ENCODE measurements at places on chromosomes 1 and 21.

GRCh38 chr1:221867003-221867402 is 125.1 kb upstream of the DUSP10 start:
- no peak for DNase-seq

GRCh38 chr1:180636138-180636537 is 4.3 kb downstream of the XPR1 start:
- no peak for DNase-seq

DNA sequence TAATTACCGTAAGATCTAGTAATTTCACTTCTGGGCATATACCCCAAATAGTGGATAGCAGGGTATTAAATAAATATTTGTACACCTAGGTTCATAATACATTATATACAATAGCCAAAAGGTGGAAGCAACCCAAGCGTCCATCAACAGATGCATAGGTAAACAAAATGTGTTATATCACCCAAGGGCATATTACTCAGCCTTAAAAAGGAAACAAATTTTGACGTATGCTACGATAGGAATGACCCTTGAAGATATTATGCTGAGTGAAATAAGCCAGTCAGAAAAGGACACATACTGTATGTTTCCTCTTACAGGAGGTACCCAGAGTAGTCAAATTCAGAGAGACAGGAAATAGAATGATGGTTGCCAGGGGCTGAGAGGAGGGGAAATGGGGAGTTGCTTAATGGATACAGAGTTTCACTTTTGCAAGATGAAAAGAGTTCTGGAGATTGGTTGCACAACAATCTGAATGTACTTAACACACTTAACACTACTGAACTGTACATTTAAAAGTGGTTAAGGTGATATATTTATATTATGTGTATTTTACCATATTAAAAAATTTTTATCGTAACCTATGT is 36.6 kb upstream of the KCTD3 start:
- DNase-seq = no peak

DNA sequence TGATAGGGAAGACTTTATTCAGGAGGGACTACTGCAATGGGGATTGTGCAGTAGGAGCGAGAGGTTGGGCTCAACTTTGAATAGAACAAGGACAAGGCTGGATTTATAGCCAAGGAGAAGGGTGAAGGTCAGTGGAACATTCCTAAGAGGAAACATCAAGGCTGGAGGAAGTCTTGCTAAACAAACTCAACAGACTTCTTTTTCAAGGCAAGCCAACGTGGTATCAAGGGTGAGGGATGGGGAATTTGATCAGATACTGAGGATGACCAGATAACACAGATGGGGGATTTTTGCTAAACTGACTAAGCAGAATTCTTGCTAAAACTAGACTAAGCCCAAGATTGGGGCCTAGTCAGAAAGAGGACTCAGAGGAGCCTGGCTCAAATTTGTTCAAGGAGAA is 107.3 kb downstream of the DUSP10 start:
- DNase-seq = no peak

DNA sequence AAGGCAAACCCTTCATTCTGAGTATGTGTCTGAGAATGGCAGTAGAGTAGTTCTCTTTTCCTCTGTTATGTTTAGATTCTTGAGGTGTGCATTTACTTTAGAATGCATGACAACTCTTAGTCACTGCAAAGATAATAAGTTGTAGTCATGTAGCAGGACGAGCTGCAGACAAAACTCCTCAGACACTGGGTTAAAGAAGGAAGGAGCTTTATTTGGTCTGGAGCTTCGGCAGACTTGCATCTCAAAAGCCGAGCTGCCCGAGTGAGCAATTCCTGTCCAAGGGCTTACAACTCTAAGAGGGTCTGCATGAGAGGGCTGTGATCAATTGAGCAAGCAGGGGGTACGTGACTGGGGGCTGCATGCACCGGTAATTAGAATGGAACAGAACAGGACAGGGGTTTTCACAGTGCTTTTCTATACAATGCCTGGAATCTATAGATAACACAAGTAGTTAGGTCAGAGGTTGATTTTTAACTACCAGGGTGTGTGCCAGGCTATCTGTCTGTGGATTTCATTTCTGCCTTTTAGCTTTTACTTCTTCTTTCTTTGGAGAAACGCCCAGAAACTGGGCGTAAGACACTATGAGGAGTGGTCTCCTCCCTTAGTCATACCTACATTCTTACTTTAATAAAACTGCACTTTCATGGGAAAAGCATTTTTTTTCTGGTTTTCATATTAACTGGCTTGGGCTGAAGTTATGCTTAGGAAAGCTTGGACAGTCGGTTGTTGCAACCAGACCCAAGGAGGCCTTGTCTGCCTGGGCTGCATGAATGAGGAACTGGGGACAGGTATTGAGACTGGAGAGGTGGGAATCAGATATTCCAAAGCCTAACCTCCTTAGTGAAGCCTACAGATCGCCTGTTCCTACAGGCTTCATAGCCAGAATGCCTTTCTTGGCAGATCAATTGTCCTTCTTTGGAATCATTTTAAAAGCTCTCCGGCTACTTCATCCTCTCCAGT is 115.1 kb downstream of the RHOU start:
- no peak for DNase-seq

DNA sequence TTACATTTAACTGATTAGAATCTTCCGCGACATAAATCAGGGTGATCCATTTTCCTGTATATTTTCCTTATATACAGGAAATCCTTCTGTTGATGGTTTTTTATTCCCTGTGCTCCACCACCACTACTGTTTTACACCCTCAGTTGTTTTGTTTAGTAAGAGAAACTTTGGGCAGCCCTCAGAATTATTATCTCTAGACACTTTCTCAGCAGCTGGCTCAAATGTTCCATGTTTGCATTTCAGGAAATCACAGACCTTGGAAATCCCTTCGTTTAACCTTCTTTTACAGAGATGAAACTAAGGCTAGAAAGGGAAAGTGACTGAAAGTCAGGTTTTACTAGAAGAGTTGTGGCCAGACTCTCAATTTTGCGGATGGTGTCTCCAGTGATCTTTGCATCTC is 15.2 kb downstream of the ZNF697 start:
- no peak for DNase-seq

DNA sequence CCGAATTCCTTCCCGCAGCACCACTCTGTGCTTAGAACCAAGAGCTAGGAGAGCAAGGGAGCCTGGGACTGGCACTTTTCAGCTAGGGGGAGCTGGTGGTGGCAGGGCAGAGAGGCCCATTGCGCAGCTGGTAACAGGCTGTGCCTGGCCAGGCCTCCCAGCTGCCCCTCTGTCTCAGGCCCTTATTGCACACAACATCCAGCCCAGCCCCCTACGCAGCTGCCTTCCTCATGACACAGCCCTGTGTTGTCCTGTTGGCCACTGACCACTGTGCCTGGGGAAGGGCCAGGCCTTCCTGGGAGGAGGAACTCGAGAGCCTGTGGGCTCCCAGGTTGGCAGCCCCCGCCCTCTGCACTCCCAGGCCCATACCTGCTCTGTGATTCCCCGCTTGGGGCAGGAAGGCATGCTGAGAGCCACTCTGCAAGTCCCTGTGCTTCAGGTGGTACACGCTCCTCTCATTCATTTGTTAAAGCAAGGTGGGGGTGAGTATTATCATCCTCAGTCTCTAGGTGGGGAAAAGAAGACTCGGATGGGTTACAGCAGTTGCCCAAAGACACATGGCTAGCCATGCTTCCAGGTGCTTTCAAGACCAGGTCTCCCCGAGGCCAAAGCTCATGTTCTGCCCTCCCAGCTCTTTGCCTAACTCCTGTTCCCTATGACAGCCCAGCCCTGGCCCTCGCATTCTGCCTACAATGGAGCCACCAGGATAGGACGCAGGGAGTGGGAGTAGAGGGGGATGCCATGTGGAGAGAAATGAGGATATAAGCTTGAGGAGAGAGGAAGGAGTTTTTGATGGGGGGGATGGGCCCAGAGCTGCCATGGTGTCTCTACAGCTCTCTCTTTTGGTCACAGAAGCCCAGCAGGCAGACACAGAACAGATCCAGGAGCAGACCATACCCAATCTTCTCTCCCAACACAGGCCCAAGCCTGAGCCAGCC is 81.8 kb downstream of the TMEM53 start:
- no peak for DNase-seq

- DNase-seq = no peak
These were observed 12.2 kb downstream of the ARHGEF2 start for GRCh38 chr1:155966135-155966534.

DNA sequence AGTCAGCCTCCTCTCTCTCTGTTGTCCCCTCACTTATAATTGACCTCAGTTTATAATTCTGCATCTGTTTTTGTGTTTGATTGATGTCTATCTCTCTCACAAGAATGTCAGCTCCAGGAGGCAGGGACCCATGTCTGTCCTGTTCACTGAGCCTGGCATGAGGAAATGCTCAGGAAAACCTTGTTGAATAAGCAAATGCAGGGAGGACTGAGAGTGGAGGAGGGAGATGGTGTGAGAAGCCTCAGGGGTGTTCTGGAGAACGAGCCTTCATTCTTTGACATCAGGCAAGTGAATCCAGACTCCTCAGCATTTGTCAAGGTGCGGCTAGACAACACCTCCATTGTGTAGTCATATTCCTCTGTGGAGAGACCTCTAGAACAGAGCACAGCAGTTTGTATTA is 45.5 kb downstream of the MAN1C1 start:
- DNase-seq = no peak

DNA sequence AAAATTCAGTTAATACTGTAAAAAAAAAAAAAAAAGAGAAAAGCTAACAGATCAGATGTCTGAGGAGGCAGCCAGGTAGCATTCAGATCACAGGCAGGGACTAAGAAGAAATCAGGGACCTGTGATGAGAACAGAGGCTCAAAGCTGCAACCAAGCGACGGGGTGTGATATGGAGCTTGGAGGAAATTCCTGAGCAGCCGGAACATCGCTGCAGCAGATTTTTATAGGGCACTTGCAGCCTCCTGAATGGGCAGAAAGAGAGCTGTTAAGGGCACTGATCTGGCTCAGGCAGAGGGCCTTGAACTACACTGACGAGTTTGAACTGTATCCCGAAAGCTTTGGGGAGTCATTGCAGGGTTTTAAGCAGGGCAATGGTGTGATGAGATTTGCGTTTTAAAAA is 315.4 kb downstream of the ADGRL2 start:
- no peak for DNase-seq

- no peak for DNase-seq
These were observed 124.2 kb downstream of the GALNT2 start for GRCh38 chr1:230191079-230191804.

- no peak for DNase-seq
These were observed 19.1 kb downstream of the FUCA1 start for GRCh38 chr1:23848673-23849616.

DNA sequence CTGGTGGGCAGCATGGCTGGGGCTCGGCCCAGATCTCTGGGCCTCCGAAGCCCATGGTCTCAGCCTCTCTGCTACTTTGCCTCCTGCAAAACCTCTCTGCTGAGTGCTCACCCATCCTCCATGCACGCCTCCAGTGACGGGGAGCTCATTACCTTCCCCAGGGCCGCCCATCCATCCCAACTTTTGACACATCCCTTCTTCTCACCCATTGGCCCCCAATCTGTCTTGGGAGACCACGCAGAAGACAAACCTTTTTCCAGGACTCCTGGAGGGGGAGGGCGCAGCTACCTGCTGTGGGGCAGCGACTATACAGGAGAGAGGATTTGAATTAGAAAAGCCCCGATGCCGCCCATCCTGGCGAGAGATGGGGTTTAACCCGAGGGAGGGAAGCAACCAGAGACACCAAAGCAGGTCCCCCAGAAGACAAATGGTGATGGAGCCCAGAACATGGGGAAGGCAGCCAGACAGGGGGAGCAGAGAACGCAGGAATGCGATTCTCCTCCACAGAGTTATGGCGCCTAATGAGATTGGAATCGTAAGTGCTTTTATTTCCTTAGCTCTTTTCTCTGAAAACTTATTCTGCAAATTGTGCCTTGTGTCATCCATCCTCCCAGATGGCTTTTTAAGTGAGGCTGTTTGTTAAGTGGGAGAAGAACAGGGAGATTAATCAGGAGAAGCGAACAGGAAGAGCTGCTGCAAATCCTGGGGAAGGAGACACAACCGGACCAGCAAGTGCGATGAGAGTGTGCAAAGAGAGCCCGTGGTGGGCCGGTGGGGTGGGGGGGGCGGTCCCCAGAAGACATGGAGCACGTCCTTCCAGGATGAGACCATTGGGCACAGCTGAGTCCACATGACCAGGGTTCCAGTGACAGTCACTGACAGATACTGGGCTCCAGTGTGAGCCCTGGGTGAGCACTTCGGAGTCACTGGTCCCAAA is 623.5 kb downstream of the MATN1 start:
- no peak for DNase-seq

DNA sequence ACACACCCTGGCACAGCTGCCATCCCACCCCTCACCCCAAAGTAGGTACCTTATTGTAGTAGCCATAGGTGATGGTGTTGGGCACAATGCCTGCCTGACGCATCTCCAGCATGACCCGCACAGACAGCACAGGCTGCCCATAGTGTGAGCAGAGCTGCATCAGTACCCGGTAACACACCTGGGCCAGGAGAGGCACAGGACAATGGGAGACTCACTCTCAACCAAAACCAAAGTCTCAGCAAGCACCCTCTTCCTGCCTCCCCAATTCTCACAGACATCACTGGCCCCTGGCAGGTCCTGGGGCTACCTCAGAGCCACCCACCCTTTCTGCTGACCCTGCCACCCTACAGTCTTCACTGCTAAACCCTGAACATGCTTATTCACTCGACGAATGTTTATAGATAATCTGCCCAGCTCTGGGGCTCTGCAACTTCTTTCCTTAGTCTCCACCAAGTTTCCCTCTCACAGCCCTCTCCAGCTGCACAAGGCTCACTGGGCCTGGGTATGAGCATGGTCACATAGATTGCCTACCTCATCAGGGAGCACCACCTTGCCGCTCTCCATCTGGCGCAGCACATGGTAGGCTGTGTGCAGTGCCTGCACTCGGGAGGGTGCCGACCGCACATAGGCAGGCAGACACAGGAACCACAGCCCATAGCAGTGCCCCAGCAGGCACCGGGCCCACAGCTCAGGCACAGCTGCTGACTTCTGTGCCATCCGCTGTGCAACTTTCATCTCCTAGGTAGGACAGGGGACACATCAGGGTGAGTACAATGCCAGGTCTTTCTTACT is 10.3 kb downstream of the DENND4B start:
- no peak for DNase-seq

DNA sequence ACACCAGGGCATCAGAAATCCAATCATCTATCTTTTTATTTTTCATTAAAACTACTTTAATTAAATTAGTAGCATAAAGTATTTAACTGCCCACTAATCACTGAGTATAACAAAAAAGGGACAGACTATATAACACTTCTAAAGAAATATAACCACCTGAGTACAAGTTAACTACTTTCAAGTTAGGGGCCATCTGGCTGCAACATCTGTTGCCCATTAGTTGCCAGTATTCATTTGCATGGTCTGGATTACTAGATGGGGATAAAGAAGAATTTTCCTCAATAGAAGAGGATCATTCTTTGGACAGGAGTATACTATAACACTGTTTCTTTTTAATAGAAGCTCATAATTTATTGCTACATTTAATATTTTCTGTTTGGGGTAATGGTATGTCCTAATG is 446.4 kb downstream of the AMY1C start:
- no peak for DNase-seq

Measured in CD8-positive, alpha-beta T cell (primary cell).